Activated gamma-delta T cell (primary cell): ENCODE measurements at places on chromosomes 1 and 21.

DNA sequence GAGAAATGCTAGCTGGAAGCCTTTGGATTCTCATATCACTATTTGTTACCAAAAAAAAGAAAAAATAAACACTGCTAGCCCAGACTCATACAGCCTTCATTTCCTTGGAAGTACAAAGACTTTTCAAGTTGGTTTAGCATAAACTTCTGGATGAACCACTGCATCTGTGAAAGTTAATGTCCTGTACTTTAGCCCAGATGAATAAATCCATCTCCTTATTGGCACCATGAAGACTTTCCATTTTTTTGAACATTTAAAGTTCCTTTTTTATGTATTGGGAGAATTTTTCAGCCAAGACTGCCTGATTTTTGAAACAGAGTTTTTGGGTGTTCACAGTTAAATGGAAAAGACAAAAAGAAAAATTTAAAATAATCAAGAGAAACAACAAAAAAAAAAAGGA lies 184.0 kb upstream of the C1orf87 start:
- no peak for DNase-seq

- no peak for DNase-seq
Observed at GRCh38 chr1:116020668-116021272, 44.5 kb downstream of the SLC22A15 start.

DNA sequence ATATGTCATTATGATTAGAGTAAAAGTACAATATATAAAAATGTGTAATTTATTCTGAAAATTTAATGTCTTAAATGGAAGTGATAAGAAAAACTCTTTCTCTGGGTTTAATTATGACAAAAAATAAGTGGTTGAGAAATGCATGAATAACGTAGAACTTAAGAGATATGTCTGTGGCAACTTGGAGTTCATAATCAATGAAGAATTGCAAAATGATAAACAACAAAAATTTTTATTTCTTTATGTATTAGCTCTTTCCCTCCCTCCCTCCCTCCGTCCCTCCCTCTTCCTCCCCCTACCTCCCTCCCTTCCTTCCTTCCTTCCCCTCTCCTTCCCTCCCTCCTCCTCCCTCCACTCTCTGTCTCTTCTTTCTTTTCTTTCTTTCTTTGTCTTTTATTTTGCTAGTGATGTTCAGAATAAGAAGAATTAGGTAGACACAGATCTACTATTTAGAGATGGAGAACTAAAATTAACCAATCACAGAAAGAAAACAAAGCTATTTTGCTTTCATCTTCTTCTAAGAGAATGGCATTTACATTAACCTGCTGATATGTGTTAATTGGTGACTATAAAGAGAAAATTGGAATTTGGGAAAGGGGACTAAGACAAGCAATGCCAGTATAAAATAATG lies 96.3 kb upstream of the PDC start:
- DNase-seq = no peak

DNA sequence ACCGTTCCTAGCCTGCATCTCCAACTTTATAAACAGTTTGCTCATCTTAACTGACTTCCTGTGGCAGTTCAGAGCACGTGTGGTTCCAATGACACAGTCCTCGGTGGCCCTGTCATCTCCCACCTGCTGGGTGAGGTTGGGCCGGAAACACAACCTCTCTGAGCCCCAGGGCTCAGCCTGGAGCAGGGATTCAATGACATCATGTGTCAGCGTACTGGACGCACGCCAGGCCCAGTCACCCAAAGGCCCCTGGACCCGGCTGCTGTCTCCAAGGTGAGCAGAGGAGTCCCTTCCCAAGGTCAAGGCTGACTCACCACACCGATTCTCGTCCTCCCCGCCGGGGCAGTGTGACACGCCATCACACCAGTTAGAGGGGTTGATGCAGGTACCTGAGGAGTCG lies 19.9 kb downstream of the TMPRSS2 start:
- DNase-seq = no peak

GRCh38 chr1:13587256-13588030 lies 3.8 kb downstream of the PDPN start:
- DNase-seq = no peak

DNA sequence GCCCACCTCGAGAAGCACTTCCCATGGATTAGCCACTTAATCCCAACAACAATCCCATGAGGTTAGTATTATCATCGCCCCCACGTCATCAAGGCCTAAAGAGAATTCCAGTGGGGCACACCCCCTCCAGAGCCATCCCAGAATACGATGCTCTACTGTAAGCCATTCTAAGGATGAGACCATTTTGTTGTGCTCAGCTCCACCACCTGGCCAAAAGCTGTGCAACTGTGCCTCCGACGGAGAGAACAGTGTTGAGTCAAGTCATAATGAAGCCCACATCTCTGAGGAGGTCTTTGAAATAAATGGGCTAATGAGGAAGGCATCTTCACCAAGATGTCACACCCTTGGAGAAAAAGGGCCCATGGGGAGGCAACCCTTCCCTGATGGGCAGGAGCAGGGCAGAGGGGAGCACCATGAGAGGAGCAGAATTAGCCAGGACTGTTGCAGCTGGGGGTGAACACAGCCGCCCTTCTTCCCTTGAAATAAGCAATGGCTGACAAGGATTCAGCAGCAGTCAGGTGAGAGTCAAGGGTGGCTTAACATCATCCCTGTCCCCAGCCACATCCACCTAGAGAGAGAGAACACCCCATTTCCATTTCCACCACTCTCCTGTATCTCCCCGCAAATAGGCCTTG lies 14.6 kb downstream of the SYF2 start:
- no peak for DNase-seq

DNA sequence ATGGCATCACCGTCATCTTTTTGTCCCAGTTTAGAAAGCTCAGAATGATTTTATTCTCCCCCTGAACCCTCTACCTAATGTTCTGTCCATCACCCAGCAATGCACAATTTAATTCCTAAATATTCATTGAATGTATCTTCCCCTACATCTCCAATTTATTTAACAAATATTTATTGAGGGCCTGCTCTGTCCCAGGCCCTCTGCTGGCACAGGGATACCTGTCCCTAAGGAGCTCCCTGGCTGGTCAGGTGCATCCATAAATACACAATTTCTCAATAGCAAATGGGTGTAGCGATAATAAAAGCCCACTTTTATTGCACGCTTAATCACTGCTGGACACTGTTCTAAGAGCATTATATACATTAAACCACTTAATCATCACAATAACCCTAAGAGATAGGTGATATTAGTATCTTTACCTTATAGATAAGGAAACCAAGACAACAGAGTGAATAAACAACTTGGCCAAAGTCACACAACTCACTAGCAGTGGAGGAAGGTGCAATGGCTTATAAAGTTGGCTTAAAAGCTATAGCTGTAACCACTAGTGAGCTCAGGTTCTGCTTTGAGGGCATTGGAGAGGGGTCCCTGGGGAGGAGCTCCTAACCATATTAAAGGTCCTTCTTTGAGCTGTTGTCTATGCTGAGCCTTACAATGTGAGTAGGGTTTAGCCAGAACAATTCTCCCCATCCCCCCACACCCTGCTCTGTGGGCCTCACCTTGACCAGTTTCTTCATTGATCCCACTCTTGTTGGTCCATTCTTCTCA lies 126.3 kb upstream of the JUN start:
- no peak for DNase-seq

DNA sequence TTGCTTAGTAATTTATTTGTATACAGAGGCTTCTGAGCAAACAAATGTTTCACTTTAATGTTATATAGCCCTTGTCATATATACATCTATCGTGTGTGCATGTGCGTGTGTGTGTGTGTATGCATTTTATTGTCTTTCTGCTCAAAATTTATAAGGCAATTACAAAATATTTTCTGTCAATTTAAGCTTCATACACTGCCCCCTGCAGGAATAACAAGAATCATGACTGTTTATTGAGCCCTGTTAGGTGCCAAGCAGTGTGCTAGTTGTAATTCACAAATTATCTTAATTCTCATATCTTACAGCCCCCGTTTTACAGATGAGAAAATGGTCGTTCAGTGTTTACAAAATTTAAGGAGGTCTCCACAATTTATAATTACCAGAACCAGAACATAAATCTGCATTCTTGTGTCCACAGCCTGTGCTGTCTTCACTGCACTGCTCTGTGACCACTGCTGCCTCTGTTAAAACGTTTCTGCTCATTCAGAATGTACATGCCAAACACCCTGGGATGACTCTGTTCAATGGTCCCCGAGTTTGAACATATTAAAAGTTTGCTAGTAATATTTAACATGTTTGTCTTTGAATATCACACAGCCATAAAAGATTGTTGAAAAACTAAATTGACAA lies 181.3 kb downstream of the ATP6V1G3 start:
- no peak for DNase-seq

DNA sequence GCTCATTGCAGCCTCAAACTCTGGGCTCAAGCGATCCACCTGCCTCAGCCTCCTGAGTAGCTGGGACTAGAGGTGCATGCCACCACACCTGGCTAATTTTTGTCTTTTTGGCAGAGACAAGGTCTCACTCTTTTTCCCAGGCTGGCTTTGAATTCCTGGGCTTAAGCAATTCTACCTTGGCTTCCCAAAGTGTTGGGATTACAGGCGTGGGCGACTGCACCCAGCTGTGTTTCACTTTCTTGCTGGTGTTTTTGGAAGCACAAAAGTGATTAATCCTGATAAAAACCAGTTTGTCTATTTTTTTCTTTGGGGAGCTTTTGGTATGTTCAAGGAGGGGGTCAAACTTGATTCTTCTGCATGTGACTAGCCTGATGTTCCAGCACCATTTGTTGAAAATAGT lies 19.3 kb downstream of the RNF11 start:
- DNase-seq = no peak

DNA sequence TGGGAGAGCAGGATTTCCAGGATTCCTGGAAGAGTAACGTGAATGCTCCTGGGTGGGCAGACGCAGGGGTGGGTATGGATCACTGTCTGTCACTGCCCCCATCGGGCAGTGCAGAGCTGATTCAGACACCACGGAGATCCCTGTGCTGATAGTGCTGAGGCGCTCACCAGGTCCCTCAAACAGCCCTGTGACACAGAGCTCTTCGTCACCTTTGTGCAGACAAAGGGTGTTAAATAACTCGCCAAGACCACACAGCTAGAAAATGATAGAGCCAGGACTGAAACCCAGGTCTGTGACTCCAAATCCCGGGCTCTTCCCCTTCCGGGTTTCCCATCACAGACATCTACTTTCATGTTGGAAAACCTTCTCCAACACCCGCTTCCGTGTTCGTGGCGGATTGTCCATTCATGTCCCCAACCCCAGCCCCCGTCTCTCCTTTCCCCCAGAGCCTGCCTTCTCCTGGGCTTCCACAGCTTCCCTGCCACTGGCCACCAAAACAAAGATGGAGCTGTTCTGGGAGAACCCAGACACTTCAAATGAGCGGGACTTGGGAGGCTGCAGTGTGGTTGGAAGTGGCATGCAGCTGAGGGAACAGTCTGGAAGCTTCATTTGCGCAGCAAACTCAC lies 2.6 kb downstream of the EFHD2 start:
- DNase-seq = no peak

GRCh38 chr1:15031251-15031933 lies 122.2 kb upstream of the TMEM51 start:
- DNase-seq = no peak

DNA sequence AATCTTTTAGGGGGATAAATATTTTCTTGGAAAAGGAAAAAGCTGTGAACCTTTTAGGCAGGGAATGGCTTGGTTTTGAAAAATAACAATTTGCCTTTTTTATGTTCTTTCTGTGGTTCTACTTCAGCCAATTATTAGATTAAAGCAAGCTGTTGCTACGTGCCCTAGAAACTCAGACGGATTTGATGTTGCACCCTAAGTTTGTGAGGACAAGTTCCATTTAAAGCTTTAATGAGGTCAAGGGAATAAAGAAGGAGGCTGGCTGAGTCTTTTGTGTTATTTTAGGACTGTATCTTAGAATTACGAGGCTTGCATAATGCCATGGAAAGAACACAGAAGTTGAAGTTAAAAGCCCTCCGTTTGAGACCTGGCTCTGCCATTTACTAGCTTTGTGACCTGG lies 216.9 kb downstream of the NUF2 start:
- DNase-seq = no peak

DNA sequence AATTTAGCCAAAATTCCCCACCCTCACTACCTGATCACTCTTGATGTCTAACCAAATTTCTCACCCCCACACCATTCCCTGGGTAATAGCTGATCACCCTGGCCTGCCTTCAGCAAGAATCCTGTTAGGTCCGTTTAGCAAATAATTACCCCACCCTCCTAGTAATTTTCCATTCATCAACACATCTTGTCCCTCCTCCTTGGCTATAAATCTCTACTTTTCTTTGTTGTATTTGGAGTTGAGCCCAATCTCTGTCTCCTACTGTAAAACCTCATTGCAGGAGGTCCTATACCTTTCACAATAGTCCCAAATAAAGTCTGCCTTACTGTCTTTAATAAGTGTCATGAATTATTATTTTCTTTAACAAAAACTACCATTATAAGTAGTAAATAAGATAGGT lies 6.9 kb upstream of the PRKAA2 start:
- no peak for DNase-seq

DNA sequence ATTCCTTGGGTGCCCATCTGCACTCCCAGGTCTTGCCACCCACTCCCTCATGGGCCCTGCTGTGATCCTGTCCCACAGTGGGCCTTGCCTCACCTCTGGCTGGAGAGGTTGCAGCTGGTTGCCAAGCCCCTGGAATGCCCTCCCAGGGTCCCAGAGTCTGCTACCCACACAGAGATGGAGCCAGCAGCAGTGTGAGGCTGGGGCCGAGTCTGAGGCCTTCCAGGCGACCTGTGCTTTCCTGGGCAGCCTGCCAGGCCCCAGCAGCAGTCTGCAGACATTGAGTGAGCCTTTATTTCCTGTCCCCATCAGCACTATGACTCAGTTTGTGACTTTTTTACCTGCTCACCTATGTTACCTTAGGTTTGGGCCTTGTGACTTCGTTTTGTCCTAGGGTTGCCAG lies 25.0 kb upstream of the TSPAN2 start:
- DNase-seq = no peak

DNA sequence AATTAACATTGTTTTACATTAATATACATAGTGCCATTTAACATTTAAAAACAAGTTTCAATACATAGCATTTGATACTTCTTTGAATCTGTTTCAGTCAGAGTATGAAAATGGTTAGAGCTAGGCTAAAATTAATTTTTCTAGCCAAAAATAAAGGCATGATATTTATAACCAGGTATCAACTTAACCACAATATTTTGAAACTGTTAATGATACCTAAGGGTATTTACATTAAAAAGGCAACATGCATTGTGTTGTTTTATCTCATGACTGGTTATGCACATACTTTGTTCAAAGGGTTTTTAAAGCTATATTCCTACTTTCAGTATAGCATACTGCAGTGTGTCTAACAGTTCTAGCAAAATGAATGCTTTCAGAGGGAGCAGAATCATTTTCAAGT lies 130.0 kb downstream of the HS2ST1 start:
- no peak for DNase-seq

- DNase-seq = no peak
Observed at GRCh38 chr1:197129698-197130097, 16.8 kb downstream of the ASPM start.
